ENCODE measurements at places on chromosomes 12 and 14.

DNA sequence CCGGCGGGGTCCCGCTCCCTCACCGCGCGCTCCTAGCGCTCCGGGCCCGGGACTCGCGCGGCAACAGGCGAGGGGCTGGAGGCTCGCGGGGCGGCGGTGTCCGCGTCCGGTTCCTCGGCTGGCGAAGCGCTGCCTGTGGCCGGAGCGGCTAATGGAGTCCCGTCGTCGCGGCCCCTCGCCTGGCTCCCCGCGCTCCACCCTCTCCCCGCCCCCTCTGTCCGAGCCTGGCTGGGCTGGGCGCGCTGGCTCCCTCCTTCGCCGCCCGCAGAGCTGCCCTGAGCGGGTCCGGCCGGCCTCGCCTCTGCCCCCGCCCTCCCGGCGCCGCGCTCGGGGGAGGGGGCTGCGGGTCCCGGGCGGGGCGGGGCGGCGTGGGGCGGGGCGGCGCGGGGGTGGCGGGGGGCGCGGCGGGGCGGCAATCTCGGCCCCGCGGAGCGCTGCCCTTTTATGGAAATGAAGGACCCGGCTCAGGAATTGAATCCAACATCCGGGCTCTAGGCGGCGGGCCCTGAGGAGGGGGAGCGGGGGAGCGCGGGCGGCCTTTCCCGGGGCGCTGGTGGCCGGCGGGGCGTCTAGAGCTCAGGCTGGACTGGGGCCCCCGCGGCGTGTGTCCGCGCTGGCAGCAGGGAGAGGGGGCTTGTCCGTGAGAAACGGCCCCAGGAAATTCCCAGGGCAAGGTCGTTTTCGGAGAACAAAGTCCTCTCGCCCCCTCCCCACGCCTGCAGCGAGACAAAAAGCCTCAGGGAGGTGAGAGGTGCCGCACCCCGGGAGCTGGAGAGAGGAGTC, at the start of gene FERMT2:
Gene FERMT2 (minus strand): TSS at position 153 of the 783 bp plus-strand sequence. CDS start 482 bp downstream, outside the sequence.
- H3K4me3 ChIP-seq, result peak within 1 kb of the TSS; percentile 77
- H3K27ac ChIP-seq, result no peak within 1 kb of the TSS
- H3K27me3 ChIP-seq, result peaks cover 65% of the 10 kb centered on the region
- H3K4me1 ChIP-seq, result peaks cover 18% of the 10 kb centered on the region
- DNase-seq, result no peak

DNA sequence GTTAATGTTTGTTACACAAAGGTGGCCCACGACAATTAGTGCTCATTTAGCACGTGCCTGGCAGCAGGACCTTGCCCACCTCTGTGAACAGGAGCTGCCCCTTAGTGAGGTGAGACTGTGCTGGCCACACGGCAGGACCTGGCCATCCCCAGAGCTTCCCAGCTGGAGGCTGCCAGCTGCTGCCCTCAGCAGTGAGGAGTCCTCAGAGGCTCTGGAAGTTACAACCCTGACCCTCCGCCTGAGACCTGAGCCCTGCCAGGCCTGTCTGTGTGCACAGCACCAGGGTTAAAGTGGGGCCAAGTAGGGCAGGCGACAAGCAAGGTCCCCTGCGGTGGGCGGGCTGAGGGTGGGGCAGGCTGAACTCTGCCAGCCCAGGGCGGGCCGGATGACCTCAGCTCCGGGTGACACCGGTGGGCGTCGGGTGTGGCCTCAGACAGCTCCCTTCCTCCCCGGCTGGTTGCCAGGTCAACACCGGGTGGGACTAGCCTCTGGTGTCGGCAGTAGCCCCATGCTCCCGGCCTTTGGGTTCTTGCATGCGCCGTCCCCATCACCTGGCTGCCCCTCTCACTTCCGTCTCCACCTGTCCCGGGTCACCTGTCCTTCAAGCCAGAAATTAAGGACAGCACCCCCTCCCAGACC, 9.2 kb upstream of the LBHD2 start:
- H3K27me3 ChIP-seq, result peaks cover 5% of the 10 kb centered on the region
- no peak overlapping the region for H3K4me3 ChIP-seq
- no peak for DNase-seq
- no peaks in the 10 kb centered on the region for H3K36me3 ChIP-seq
- no peak overlapping the region for H3K27ac ChIP-seq
- no peaks in the 10 kb centered on the region for H3K4me1 ChIP-seq

DNA sequence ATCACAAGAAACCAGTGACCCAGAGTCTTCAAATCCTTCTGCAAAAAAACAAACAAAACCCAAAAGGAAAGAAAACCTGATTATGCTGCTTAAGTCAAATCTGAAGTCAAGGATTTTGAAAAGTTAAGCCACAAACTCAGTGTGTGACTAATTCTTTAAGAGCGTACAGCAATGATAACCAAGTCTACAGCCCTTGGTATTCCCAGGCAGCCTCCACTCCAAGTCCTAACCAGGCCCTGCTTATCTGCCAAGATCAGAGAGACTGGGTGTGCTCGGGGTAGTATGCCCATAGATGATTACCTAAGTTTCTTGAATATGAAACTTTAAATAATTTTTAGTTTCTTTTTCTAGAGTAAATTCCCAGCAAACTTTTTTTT, 13.1 kb downstream of the PGAM5 start:
- no peak for DNase-seq
- no peak overlapping the region for H3K27ac ChIP-seq
- peaks cover 2% of the 10 kb centered on the region for H3K4me1 ChIP-seq
- no peak overlapping the region for H3K4me3 ChIP-seq
- no peaks in the 10 kb centered on the region for H3K27me3 ChIP-seq
- H3K36me3 ChIP-seq, result peaks cover 77% of the 10 kb centered on the region

GRCh38 chr14:99407416-99407815, 73.2 kb downstream of the SETD3 start:
- H3K4me1 ChIP-seq, result peaks cover 9% of the 10 kb centered on the region
- peaks cover 36% of the 10 kb centered on the region for H3K36me3 ChIP-seq

DNA sequence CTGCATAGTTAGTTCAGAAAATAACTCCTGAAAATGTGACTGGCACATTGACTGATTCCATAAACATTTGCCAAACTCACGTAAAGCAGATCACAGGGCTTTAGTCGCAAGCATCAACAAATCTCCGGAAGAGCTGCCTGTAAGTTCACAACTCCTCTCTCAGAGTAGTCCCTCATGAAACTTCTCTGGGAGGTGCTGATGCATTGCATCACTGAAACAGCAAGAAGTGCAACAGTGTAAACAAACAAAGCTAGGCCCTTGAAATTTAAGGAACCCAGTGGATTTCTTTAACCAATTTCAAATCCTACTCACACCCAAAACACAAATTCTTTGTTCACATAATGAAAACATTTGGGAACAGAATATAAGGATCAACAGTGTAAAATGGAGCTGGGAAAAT, 1691.7 kb upstream of the FLRT2 start:
- no peak for DNase-seq
- no peaks in the 10 kb centered on the region for H3K36me3 ChIP-seq
- H3K4me1 ChIP-seq, result no peaks in the 10 kb centered on the region

DNA sequence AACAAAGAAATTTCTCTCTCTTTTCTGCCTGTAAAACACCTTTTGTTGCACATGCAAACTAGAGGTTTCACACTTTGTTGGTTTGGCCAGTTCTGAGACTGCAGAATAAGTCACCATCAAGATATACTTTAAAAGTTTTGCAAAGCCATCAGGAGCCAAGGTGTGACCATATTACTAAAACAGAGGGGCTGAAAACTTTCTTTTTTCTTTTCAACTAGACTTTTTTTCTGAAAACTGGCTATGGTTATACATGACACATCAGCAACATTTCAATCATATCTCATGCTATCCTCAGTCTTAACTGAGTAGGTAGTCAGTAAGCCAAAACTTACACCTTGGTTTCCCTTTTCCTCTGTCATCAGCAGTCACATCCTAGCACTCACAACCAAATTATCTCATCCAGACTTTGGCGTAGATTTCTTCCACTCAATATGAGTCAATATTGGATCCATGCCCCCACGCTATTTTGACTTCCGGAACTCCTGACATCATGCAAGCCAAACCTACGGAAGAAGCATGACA, 4.1 kb upstream of the IFNG start:
- DNase-seq, result no peak
- H3K4me3 ChIP-seq, result no peak overlapping the region
- peak overlapping the region; percentile 58 for H3K27ac ChIP-seq
